Suprapubic skin (tissue), 4 donors: ENCODE measurements at places on chromosomes 6 and 20. TPM values are rescaled to one million over a fixed set of nuclear protein-coding genes. Genes with fewer than 3 reads are reported as not detected.

DNA sequence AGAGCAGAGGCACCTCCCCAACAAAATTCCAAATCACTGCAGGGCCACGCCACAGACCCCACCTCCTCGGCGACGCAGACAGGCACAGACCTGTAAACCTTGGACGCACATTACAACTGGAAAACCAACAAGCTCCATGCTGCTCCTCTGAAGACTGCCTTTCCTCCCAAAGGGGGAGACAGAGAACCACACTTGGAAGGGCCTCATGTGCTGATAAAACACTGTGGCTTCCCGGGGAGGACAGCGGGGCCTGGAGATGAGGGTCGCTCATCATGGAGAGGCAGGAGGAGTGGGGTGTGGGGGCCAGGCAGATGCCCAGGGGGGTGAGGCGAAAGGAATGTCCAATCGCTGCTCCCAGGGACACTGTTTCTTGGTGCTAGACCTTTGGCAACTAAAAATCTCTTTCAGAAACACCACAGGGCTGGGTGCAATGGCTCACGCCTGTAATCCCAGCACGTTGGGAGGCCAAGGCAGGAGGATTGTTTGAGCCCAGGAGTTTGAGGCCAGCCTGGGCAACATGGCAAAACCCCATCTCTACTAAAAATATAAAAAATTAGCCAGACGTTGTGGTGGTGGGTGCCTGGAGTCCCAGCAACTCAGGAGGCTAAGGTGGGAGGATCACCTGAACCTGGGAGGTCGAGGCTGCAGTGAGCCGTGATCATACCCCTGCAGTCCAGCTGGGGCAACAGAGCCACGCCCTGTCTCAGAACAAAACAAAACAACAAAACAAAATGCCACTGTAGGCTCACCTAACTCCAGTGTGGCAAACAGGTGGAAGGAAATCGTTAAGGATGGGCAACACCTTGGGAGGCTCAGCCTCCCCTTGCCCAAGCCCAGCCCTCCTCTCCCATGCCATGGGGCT is 53.8 kb downstream of the ABHD12 start:
- no peaks in the 10 kb centered on the region for H3K27me3 ChIP-seq
- DNase-seq: no peak
- no peaks in the 10 kb centered on the region for H3K36me3 ChIP-seq
- no peak overlapping the region for H3K27ac ChIP-seq

GRCh38 chr20:54611708-54612412 is 136.5 kb downstream of the DOK5 start:
- DNase-seq: no peak
- no peak overlapping the region for H3K27ac ChIP-seq
- no peaks in the 10 kb centered on the region for H3K36me3 ChIP-seq
- no peak overlapping the region for H3K4me3 ChIP-seq

DNA sequence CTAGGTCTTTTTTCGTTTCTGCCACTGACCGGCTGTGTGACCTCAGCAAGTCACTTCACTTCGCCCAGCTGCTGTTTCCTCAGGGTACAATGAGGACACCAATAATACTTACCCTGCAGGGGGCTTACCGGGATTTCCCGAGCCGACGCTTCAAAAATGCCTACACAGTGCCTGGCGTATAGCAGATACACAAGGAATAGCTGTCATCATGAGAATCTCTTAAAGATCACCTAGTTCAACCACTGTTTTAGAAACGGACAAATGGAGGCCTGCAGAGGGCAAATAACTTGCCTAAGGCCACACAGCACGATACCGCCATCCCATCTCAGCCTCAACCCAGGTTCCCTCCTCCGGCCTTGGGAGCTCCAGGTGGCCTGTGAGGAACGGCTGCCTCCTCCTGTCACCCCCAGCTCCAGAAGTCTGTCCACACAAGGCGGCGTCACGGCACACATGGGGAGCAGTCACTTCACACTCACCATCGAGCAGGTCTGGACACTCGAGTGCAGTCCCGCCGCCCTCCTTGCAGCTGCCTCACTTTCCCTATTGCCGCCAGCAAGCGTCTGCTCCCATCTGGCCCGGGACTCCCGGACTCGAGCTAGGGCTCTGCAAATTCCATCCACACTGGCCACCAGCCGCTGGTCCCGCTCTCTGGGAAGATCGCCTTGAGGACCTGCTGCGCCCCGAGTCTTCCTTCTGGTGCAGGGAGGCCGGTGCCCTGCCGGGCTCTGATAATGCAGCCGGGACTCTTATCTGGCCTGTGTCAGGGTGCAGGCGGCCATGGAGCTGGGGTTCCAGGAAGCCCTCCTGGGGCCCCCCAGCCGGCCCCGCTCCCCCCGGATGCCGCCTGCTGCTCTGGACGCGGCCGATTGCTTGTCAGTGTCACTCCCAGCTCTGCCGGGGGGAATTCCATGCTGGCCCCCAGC is at the start of gene RIPOR3:
Gene RIPOR3 (minus strand): TSS at position 893 of the 923 bp plus-strand sequence. CDS start 414 bp downstream, at position 479.
- H3K4me1 ChIP-seq: peaks cover 27% of the 10 kb centered on the region
- H3K27me3 ChIP-seq: peaks cover 35% of the 10 kb centered on the region
- DNase-seq: no peak

- H3K4me3 ChIP-seq: no peak overlapping the region
- DNase-seq: no peak
- no peak overlapping the region for H3K27ac ChIP-seq
- no peaks in the 10 kb centered on the region for H3K36me3 ChIP-seq
These were observed 125.0 kb upstream of the DOK5 start for GRCh38 chr20:54350415-54350814.

DNA sequence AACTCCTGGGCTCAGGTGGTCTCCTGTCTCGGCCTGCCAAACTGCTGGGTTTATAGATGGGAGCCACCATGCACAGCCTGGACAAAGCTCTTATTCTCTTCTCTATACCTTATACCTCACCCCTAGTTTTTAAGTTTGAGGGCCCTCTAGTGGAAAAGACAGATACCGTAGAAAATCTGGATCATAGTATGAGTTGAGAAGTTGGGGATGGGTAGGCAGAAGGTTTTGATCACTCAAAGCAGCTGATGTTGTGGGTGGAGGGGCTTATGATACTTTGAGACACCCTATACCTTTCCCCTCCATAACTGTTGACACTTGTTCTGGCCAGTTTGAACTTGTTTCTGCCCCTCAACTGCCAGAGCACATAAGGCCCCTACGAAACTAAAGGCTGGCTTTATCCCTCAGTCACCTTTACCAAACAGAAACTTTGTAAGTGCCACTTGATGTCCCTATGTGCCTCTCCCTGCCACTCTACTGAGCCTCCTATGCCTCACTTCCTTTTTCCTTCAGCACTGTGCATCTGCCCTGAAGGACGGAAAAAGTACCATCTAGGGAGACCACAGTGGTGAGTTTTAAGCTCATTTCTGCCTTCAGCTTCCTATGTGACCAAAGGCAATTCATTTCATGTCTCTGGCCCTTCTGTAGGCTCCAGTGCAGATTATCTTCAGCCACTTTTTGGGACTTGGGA is 28.6 kb downstream of the RALY start:
- H3K36me3 ChIP-seq: no peaks in the 10 kb centered on the region
- peaks cover 38% of the 10 kb centered on the region for H3K4me1 ChIP-seq
- H3K27ac ChIP-seq: no peak overlapping the region
- no peaks in the 10 kb centered on the region for H3K27me3 ChIP-seq
- DNase-seq: no peak

DNA sequence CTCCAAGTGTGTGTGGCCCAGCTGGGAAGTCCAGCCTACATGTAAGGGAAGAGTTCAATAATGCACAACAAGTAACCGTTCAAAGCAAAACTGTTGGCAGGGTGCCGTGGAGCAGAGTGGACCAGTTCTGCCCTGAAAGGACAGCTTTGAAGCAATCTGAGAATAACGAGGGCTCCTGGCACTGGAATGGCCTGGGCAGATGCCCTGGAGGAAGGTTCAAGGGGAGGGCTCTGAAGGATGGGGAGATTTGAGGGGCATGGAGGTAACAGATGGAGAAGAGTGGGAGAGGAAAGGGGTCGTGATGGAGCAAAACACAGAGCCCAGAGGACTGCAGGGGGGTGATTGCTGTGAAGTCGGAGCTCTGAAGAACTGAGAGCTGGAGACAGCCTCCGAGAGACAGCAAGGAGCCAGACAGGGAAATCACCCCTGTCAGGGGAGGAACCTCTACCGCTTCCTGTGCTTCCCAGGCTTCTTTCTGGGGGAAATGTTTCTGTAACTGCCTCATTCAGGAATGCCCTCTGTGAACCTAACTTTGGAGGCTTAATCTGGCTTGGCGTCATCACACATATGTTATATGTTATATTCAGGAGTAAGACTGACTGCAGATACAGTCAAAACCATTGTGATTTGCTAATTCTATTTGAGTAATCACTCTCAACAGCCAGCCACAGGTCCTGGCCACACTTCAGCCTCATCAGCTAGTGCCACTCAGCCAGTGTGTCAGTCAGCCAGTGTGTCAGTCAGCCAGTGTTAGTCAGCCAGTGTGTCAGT is 41.2 kb downstream of the ZC3H12D start:
- no peaks in the 10 kb centered on the region for H3K4me1 ChIP-seq
- H3K36me3 ChIP-seq: no peaks in the 10 kb centered on the region
- H3K4me3 ChIP-seq: no peak overlapping the region
- no peak overlapping the region for H3K27ac ChIP-seq
- no peak for DNase-seq

DNA sequence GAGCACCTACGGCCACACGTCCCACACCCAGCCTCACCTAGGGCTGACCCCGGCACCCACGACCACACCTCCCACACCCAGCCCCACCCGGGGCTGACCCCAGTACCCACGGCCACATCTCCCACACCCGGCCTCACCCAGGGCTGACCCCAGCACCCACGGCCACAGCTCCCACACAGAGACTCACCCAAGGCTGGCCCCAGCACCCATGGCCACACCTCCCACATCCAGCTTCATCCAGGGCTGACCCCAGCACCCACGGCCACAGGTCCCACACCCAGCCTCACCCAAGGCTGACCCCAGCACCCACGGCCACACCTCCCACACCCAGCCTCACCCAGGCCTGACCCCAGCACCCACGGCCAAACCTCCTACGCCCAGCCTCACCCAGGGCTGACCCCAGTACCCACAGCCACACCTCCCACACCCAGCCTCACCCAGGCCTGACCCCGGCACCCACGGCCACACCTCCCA is 36.7 kb downstream of the NINL start:
- no peaks in the 10 kb centered on the region for H3K27me3 ChIP-seq
- H3K4me1 ChIP-seq: peaks cover 10% of the 10 kb centered on the region
- no peak for DNase-seq
- H3K36me3 ChIP-seq: no peaks in the 10 kb centered on the region
- no peak overlapping the region for H3K27ac ChIP-seq

GRCh38 chr6:98024359-98024758 is 741.3 kb upstream of the MMS22L start:
- no peak overlapping the region for H3K4me3 ChIP-seq
- no peak overlapping the region for H3K27ac ChIP-seq
- H3K4me1 ChIP-seq: no peaks in the 10 kb centered on the region
- no peaks in the 10 kb centered on the region for H3K27me3 ChIP-seq

DNA sequence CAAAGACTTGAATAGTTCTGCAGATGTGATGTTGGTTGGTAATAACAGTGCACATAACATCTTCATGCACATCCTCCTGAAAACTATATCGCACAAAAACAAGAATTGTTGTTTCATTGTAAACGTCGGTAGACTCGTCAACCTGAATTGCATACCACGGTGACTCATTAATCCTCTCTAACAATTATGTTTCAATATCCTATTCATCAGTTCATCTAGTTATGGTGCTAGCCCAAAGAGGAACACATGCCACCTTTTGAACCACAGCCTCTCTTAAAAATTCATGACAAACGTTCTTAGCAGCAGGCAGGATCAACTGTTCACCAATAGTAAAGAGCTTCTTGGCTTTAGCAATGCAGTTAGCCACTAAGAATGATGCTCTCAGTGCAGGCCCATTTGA is 25.0 kb downstream of the CRYBG1 start:
- no peaks in the 10 kb centered on the region for H3K4me1 ChIP-seq
- no peaks in the 10 kb centered on the region for H3K36me3 ChIP-seq
- no peak overlapping the region for H3K4me3 ChIP-seq
- no peaks in the 10 kb centered on the region for H3K27me3 ChIP-seq

DNA sequence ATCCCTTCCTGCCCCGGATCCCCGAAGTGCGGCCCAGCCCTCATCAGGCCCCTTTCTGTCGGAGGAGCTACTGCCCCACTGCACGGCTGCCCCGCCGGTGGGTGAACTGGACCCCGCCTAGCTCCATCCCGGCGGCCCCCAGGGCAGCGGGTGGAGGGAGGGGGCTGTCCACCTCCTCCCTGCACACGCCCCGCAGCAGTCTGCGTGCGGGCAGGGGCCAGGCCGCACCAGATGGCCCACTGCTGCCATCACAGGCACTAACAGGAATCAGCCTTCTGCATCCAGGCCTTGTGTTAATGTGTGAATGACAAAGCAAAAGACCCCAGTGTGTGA is 54.9 kb upstream of the UNC93A start:
- no peak for DNase-seq
- no peak overlapping the region for H3K4me3 ChIP-seq
- no peaks in the 10 kb centered on the region for H3K4me1 ChIP-seq

- no peak overlapping the region for H3K4me3 ChIP-seq
- no peak overlapping the region for H3K27ac ChIP-seq
- no peaks in the 10 kb centered on the region for H3K4me1 ChIP-seq
- no peak for DNase-seq
- no peaks in the 10 kb centered on the region for H3K27me3 ChIP-seq
These were observed 15.1 kb upstream of the NOL7 start for GRCh38 chr6:13600036-13600435.

GRCh38 chr20:34047917-34048316 is 54.2 kb downstream of the RALY start:
- DNase-seq: no peak
- H3K36me3 ChIP-seq: no peaks in the 10 kb centered on the region
- peaks cover 29% of the 10 kb centered on the region for H3K4me1 ChIP-seq
- H3K27ac ChIP-seq: no peak overlapping the region

- no peaks in the 10 kb centered on the region for H3K27me3 ChIP-seq
- no peak overlapping the region for H3K27ac ChIP-seq
- DNase-seq: no peak
- peaks cover 2% of the 10 kb centered on the region for H3K4me1 ChIP-seq
- no peak overlapping the region for H3K4me3 ChIP-seq
These were observed 246.2 kb downstream of the HACE1 start for GRCh38 chr6:104613416-104614001.

The SLC22A3 gene
- 15.8 TPM for total RNA-seq

The ETV7 gene
- total RNA-seq: 13.0 TPM

The HLA-DOA gene
- 6.8 TPM for total RNA-seq

The FLRT3 gene
- total RNA-seq: 21.8 TPM

The CPNE5 gene
- total RNA-seq: 1.2 TPM

The PPIL6 gene
- 7.9 TPM for total RNA-seq

The HLA-DMB gene
- 15.0 TPM for total RNA-seq
